Activated CD8-positive, alpha-beta memory T cell treated with anti-CD3 and anti-CD28 coated beads, Interleukin-2, amount 10 ng/mL, durations not matched to agents 7 days and 5 days (primary cell): ENCODE measurements at places on chromosomes 2 and 18. TPM values are rescaled to one million over a fixed set of nuclear protein-coding genes. Genes with fewer than 3 reads are reported as not detected.

DNA sequence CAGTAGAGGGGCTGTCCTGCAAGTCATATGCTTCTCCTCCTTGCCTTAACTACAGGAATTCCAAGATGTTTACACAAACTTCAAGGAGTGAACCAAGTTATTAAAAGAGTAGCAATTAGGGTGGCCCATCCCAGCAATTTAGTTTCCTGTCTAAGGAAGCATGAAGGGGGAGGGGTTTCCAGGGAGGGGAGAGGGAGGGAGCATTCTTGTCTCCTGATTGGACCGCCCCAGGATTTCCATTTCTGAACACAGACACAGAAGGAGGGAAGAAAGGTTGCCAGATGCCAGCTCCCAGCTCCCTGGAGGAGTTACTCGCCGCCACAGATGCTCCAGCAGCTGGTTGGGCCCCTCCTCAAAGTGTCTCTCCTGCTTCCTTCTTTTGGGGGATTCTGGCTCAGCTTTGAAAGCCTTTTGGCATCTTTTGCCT is 107.6 kb downstream of the TRIB2 start:
- no peak for DNase-seq

DNA sequence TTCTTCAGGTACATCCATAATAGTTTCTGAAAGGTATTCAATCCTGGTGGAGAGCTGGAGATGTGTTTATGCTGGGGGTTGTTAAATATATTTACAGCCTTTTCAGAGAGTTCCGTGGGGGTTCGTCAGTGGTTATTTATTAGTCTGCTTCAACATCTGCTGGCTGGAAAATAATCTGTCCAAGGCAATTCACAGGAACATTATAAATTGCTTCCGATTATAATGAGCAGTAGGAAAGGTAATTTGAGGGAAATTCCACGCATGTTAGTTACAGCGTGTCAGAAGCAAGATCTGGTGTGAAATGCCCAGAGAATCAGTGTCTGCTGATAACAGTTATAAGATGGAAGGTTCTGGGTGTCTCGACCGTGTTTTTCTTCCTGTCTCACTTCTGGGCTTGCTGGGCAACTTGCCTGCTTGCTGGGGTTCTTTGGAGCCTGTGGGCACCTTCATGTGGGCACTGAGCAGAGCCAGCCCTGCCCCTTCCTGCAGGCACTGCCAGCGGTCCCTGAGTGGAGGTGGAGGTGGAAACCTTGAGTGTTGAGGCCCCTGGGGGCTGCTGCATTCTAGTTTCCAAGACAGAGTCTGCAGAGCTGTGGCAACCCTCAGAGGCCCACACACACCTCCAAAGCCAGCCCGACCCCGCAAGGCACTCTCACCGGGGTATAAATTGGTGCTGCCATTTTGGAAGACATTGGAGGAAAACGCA is 185.7 kb downstream of the FAM210A start:
- DNase-seq, result peak; percentile 25

DNA sequence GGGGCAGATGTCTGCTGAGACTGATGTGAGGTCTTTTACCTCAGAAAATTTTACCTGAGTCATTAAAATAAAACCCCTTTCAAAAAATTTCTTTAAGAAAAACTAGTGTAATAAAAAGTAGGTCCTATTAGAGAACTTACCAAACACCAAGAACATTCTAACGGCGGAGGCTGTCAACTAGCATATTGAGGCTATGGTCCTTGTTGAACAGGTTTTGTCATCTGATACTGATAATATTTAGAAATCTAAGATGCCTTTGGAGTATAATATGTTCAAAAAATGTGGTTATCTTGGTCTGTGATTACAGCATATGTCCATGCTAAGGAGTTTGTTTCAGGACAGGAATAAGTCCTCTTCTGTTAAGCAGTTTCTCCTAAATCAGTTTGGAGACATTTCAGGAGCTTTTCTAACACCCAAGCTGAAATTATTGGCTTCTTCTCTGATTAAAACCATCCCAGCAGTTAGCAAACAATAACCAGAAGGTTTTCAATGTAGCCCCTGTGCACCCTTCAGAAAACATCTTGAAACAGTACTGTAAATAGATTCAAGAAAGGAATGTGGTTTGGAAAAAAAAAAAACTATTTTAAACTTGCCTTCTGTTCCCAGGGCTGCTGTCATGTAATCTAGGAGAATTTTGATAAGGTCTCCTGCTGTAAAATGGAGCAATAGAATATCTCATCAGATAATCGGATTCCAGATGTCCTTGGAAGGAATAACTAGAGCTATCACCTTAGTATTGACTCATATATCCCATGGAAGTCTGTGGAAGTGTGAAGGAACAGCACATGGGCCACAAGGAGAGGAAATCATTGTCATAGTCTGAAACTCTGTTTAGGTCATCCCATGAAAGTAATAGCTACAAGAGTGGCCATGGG is 58.7 kb upstream of the B3GNT2 start:
- DNase-seq, result no peak

GRCh38 chr2:119338826-119339561 is 27.6 kb downstream of the C2orf76 start:
- DNase-seq, result peak; percentile 81

DNA sequence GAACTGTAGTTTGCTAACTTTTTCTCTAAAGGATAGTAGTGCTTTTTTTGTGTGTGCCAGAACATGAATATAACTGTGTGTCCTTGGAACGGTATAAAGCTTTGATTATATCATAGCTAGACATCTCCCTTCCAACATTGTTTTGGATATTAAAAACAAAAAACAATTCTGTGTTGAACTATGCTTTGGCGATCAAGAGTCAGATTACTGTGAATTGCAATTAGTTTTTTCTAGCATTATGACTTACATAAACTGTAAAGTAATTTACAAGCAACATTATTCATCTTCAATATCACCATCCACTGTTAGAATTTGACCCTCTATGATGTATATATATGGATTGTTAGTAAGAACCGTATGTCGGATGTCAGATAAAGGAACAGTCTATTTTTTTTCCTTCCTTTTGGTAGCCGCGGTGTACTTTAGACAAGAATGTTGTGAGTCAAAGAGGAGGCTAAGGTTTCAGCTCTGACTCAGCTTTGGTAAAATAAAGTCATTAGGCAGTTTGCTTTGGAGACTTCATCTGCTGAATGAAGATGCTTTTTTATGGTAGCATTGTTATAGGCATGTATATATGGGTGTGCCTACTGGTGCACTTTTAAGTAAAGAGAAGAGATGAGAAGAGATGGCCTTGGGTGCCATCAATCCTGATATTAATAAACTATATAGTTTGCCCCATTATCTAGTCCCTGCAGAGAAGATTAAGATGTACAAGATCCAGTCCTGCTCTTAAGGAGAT is 76.4 kb downstream of the LTBP1 start:
- no peak for DNase-seq

The COX5B gene
- 206 TPM for total RNA-seq

The MBD1 gene
- total RNA-seq, result 106 TPM

The PRSS56 gene
- not detected for total RNA-seq

The ATP5MC3 gene
- total RNA-seq, result 240 TPM

The IL37 gene
- not detected for total RNA-seq

The SIX3 gene
- total RNA-seq, result 0.21 TPM

The CCDC150 gene
- total RNA-seq, result 18.6 TPM
